ENCODE measurements at places on chromosomes 2 and 18.
A peak's percentile ranks its signal among the peaks of the same experiment; 100 is the strongest.

DNA sequence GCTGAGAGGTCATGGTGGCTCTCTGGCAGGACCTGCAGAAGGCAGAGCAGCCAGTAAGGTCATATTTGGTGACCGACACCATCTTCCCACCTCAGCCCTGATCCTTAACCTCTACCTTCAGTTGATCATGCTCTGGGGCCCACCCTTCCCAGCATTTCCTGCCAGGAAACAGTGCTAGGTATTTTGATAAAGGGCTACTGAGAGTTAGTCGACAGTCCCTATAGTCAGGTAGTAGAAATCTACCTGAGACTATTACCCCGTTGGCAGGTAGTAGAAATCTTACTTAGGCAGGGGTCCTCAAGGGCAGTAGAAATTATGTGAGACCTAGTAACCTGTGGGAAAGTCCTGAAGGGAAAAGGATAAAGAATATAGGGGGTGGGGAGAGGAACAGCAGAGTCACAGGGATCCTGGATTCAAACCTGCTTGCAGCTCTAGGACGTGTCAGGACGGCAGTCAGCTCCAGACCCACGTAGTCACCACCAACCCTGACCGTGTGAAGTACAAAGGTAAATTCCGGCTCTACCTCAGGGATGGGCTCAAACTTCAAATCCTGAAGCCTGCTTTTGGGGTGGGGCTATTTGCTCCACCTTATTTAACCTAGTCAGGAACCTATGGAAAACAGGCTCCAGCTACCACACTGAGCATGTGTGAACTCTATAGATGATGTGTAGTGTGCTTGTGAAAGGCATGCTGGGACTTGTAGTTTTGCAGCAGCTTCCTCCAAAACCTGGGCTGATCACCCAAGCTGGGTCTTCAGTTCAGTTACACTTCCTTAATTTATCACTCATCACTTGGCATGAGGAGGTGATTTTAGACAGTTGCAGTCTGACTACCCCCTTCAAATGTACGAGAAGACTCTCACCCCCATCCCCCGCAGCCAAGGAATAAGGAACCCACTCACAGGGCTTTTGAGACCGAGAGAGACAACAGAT, at the start of gene DQX1:
Gene DQX1 (minus strand): TSS at position 515 of the 932 bp plus-strand sequence. CDS start 502 bp downstream, at position 13.
- H3K4me3 ChIP-seq = no peak within 1 kb of the TSS
- H3K27ac ChIP-seq = no peak within 1 kb of the TSS
- H3K27me3 ChIP-seq = 0 out of 2 replicates have a peak, but pooled peaks cover 10% of the 10 kb centered on the region
- peak; percentile 34 for DNase-seq
- H3K4me1 ChIP-seq = peaks cover 14% of the 10 kb centered on the region
- peaks cover 11% of the 10 kb centered on the region for H3K36me3 ChIP-seq

GRCh38 chr2:32249731-32250236, 14.9 kb downstream of the NLRC4 start:
- no peak overlapping the region for H3K27ac ChIP-seq
- no peaks in the 10 kb centered on the region for H3K4me1 ChIP-seq
- DNase-seq = no peak
- H3K4me3 ChIP-seq = no peak overlapping the region
- no peaks in the 10 kb centered on the region for H3K27me3 ChIP-seq

DNA sequence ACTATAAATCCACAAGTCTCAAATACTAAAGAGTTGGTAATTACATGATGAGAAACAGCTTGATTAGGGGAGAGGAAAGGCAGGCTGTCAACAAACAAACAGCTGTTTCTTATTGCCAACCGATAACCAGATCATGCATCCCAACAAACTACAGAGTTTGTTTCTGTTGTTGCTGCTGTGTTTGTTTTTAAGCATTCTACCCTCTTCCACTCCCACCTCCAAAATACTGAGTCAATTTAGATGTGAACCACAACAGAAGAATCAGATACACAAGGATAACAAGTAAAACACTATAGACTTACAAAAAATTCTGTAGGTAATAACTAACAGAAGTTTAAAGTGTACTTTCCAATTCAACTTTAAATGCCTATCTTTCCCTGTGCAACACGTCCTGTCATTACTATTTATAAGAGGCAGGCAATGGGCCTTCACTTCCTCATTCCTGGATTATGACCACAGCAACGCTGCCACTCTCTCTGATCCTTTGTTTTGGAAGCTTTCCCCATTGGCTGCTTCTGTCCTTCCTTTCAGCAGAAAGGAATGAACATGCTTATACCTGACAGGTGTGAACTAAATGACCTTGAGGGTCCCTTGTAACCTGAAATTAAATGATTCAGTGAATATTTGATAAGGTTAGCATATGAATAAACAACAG, 152.0 kb downstream of the SRBD1 start:
- no peak overlapping the region for H3K27ac ChIP-seq
- H3K36me3 ChIP-seq = no peaks in the 10 kb centered on the region
- DNase-seq = no peak
- peaks cover 11% of the 10 kb centered on the region for H3K4me1 ChIP-seq

- H3K36me3 ChIP-seq = no peaks in the 10 kb centered on the region
- no peaks in the 10 kb centered on the region for H3K27me3 ChIP-seq
- no peak overlapping the region for H3K27ac ChIP-seq
- no peaks in the 10 kb centered on the region for H3K4me1 ChIP-seq
Observed at GRCh38 chr2:138787053-138787666, 7.0 kb upstream of the NXPH2 start.

DNA sequence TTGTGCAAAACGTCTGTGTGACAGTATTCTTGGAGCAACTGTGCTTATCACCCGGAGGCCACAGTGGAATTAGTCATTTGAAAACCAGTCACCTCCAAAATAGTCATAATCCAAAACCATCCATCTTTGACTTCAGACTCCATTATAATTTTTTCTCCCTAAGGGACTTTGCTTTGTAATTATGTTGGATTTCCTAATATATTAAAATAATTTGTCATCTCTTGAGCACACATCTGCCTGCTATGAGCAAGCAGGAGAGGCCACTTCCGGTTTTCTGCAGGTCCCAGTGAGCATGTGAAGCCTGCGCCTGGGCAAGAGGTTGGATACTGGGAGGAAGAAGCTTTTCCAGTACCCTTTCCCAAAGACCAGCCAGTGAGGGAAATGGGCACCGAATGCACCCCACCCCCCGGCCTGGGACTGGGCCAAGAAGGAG, 57.7 kb downstream of the ODC1 start:
- no peaks in the 10 kb centered on the region for H3K36me3 ChIP-seq
- no peak overlapping the region for H3K27ac ChIP-seq
- no peak for DNase-seq
- H3K4me3 ChIP-seq = no peak overlapping the region

GRCh38 chr2:237711458-237712150, 84.2 kb downstream of the LRRFIP1 start:
- no peak overlapping the region for H3K4me3 ChIP-seq
- no peak overlapping the region for H3K27ac ChIP-seq
- no peaks in the 10 kb centered on the region for H3K4me1 ChIP-seq
- no peaks in the 10 kb centered on the region for H3K27me3 ChIP-seq
- DNase-seq = no peak

DNA sequence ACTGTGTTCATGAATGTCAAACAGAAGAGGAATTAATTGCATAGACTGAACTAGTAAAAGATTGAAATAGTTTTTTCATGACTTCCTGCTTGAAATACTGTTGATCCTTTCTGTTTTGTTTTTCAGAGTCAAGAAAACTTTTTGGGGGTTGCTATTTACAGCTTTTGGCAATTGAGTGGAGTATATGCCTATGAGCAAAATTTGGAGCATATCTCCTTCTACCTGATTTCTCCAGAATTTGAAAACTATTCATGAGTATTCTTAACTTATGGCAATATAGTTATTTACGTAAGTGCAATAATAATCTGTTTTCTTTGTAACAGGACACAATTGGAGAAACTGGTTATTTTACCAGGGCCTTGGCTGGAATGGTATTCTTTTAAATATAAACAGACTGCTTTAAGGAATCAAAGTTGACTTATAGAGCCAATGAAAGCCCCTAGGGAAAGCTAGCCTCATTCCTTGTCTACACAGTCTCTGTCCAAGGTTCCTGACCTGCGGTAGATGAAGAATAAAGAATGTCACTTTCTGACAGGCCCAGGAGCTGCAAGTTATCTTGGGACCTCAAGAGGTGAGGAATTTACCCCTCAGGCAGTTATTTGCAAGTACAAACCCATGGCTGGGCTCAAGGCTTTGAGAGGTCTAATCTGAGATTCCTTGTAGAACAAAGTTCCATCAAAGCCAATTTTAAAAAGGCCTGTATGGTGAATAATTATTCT, 193.5 kb upstream of the NDUFV2 start:
- peak overlapping the region; percentile 22 for H3K27ac ChIP-seq
- H3K27me3 ChIP-seq = no peaks in the 10 kb centered on the region
- no peak for DNase-seq
- H3K4me1 ChIP-seq = peaks cover 25% of the 10 kb centered on the region
- H3K36me3 ChIP-seq = no peaks in the 10 kb centered on the region
- H3K4me3 ChIP-seq = no peak overlapping the region

- no peak overlapping the region for H3K27ac ChIP-seq
- H3K36me3 ChIP-seq = no peaks in the 10 kb centered on the region
- no peaks in the 10 kb centered on the region for H3K27me3 ChIP-seq
- no peak for DNase-seq
Observed at GRCh38 chr2:20585359-20585709, 65.6 kb downstream of the HS1BP3 start.

GRCh38 chr2:136141510-136142149, 23.7 kb upstream of the CXCR4 start:
- no peak for DNase-seq
- no peak overlapping the region for H3K27ac ChIP-seq
- H3K4me3 ChIP-seq = no peak overlapping the region
- H3K27me3 ChIP-seq = peaks cover 11% of the 10 kb centered on the region
- peaks cover 20% of the 10 kb centered on the region for H3K4me1 ChIP-seq

DNA sequence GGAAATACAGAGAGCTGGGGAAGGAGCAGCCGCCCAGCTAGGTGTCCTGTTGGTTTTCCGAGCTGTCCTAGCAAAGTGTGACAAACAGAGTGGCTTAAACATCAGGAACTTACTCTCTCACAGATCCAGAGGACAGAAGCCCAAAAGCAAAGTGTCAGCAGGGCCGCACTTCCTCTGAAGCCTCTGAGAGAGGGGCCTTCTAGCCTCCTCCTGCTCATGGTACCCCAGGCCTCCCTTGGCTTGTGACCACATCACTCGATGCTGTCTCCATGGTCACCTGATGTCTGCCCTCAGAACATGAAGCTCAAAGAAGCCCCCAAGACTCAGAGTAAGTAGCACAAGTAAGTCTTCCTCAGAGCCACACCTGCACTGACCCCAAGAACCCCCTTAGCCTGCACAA, 650.5 kb upstream of the ID2 start:
- no peaks in the 10 kb centered on the region for H3K36me3 ChIP-seq
- H3K27ac ChIP-seq = no peak overlapping the region
- H3K4me3 ChIP-seq = no peak overlapping the region
- H3K27me3 ChIP-seq = peaks cover 72% of the 10 kb centered on the region
- peaks cover 14% of the 10 kb centered on the region for H3K4me1 ChIP-seq
- DNase-seq = no peak

GRCh38 chr2:241748468-241749256, 14.2 kb downstream of the D2HGDH start:
- no peaks in the 10 kb centered on the region for H3K27me3 ChIP-seq
- H3K36me3 ChIP-seq = no peaks in the 10 kb centered on the region
- no peak overlapping the region for H3K4me3 ChIP-seq
- no peak overlapping the region for H3K27ac ChIP-seq

DNA sequence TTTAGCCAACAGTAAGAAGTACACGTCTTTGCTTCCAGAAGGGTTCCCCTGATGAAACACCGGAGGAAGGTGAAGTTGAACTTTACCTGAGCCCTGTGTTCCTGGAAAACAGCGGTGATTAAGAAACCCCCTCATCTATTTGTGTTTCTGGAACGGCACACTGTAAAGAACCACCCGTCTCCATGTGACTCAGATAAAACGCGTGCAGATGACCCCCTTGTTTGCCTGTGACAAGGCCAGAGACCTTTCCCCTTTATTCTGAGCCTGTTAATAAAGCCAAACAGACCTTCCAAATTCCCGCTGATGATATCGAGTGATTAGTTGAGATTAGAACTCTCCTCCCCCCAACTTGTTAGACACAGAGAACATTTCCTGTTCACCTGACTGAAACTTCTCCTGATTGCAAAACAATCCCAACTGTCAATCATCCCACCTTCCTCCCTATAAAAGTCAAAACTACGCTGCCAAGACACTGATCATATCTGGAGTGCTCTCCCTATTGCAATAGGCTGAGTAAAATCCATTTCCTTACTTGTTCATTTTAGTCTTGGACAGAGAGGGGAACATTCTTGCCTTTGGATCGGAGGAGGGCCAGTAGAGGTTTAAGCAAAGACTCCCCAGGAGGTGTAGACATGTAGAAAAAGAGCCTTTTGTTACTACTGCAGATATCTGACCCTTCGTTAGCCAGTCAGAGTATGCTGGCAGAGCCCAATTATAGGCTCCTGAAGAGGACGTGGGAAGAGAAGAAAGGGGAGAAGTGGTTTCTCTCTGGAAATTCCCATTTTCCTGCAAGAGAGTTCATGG, 914 bp upstream of the IWS1 start:
- no peaks in the 10 kb centered on the region for H3K27me3 ChIP-seq
- 0 out of 2 replicates have a peak, but pooled peaks cover 4% of the 10 kb centered on the region for H3K36me3 ChIP-seq
- peak overlapping the region; percentile 76 for H3K27ac ChIP-seq

- no peaks in the 10 kb centered on the region for H3K4me1 ChIP-seq
- no peaks in the 10 kb centered on the region for H3K36me3 ChIP-seq
- H3K27ac ChIP-seq = no peak overlapping the region
- H3K4me3 ChIP-seq = no peak overlapping the region
- DNase-seq = peak; percentile 51
Observed at GRCh38 chr18:40159141-40160017, 1795.7 kb upstream of the PIK3C3 start.

GRCh38 chr2:232328516-232329460, 49.8 kb upstream of the ALPP start:
- H3K27me3 ChIP-seq = no peaks in the 10 kb centered on the region
- no peak for DNase-seq
- no peaks in the 10 kb centered on the region for H3K4me1 ChIP-seq
- no peak overlapping the region for H3K4me3 ChIP-seq
- H3K36me3 ChIP-seq = no peaks in the 10 kb centered on the region

- H3K27ac ChIP-seq = no peak overlapping the region
- H3K4me1 ChIP-seq = no peaks in the 10 kb centered on the region
- H3K4me3 ChIP-seq = no peak overlapping the region
- DNase-seq = no peak
- no peaks in the 10 kb centered on the region for H3K36me3 ChIP-seq
- H3K27me3 ChIP-seq = no peaks in the 10 kb centered on the region
Observed at GRCh38 chr2:221488136-221488807, 83.8 kb downstream of the EPHA4 start.

DNA sequence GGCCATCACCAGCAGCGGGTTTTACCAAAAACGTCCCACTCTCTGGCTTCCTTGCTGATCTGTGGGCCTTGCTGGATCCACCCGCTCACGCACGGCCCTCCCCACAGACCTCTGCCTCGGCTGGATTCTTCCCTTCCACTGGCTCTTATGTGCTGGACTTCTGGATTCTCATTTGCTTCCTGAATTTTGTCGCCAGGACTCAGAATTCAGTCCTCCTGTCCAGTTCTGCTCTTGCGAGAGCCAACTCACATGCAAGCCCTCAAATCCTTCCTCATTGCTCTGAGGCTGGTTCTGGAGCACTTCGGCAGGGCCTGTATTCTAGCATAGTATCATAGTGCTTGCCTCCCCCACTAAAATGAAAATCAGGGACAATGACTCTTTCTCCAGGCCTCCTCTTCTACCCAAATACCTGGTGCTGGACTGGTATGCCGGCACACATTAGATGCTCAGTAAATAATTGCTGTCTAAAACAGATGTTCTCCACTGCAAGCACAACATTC, 115.5 kb downstream of the ATL2 start:
- no peak overlapping the region for H3K27ac ChIP-seq
- H3K4me1 ChIP-seq = no peaks in the 10 kb centered on the region
- H3K27me3 ChIP-seq = no peaks in the 10 kb centered on the region
- no peaks in the 10 kb centered on the region for H3K36me3 ChIP-seq

Measured in MM.1S (cell line).